Immature natural killer cell (primary cell): ENCODE measurements at places on chromosomes 3 and 15. TPM values are rescaled to one million over a fixed set of nuclear protein-coding genes. Genes with fewer than 3 reads are reported as not detected.

Gene LMAN1L
- not detected for polyA plus RNA-seq

Gene SLC7A14
- polyA plus RNA-seq = not detected

Gene FRMD5
- polyA plus RNA-seq = 0.75 TPM

- H3K4me1 ChIP-seq = no peaks in the 10 kb centered on the region
- H3K27ac ChIP-seq = no peak overlapping the region
- no peaks in the 10 kb centered on the region for H3K36me3 ChIP-seq
- H3K4me3 ChIP-seq = no peak overlapping the region
- DNase-seq = no peak
- peaks cover 2% of the 10 kb centered on the region for H3K27me3 ChIP-seq
Measured at GRCh38 chr3:74214286-74214685, 400.2 kb downstream of the CNTN3 start.

- H3K36me3 ChIP-seq = no peaks in the 10 kb centered on the region
- peaks cover 74% of the 10 kb centered on the region for H3K4me1 ChIP-seq
- H3K27me3 ChIP-seq = peaks cover 2% of the 10 kb centered on the region
- no peak overlapping the region for H3K4me3 ChIP-seq
Measured at GRCh38 chr15:85422607-85423006, 42.2 kb downstream of the AKAP13 start.

- H3K36me3 ChIP-seq = no peaks in the 10 kb centered on the region
- H3K4me1 ChIP-seq = no peaks in the 10 kb centered on the region
- no peak overlapping the region for H3K27ac ChIP-seq
- no peak for DNase-seq
- H3K4me3 ChIP-seq = no peak overlapping the region
Measured at GRCh38 chr15:100193277-100193860, 148.4 kb downstream of the ADAMTS17 start.

Gene STAC
- polyA plus RNA-seq = not detected

- no peaks in the 10 kb centered on the region for H3K4me1 ChIP-seq
- peaks cover 5% of the 10 kb centered on the region for H3K36me3 ChIP-seq
- no peak overlapping the region for H3K4me3 ChIP-seq
- DNase-seq = no peak
Measured at GRCh38 chr3:128307781-128308469, 154.6 kb downstream of the EEFSEC start.

Gene ANKRD63
- polyA plus RNA-seq = not detected
